ENCODE measurements at places on chromosomes 11 and 22.

DNA sequence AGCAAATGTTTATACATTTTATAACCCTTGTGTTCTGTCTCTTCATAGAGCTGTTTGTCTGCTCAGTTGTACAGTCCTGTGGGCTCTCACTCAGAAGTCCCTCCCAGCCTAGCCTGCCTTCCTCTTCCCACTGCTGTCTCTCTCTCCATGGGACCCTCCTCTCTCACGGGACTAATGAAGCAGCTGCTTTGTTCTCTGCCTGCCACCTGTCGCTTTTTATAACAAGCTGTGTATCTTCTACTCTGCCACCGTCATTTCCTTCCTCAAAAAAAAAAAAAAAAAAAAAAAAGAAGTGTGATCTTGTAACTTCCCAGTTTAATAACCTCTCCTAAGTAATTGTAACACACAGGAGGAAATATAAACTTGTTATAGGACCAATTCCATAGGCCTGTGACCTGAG is 92.2 kb upstream of the ALKBH3 start:
- no peak for DNase-seq

GRCh38 chr11:32466279-32466915 is 31.1 kb upstream of the WT1 start:
- DNase-seq: no peak

DNA sequence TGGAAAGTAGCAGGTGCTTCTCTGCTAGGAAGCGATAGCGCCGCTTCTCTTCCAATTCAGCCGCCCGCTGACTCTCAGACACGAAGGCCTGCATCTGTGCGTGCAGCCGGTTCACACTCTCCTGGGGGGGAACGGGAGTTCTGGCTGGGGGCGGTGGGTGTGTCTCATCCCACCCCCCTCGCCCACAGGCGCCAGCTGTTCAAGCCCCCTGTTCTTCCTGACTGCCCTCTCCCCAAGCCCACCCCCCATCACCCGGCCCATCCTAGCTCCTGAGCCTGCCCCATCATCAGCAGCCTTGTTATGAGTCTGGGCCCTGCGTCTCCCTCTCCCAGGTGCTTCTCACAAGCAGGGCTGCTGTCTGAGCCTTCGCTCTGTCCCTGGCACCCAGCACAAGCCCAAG is 13.1 kb upstream of the SLC16A8 start:
- DNase-seq: no peak

GRCh38 chr11:56841210-56841810 is 92.8 kb upstream of the OR9G4 start:
- DNase-seq: peak; percentile 36

GRCh38 chr11:126008956-126009355 is 53.7 kb downstream of the CDON start:
- DNase-seq: no peak

DNA sequence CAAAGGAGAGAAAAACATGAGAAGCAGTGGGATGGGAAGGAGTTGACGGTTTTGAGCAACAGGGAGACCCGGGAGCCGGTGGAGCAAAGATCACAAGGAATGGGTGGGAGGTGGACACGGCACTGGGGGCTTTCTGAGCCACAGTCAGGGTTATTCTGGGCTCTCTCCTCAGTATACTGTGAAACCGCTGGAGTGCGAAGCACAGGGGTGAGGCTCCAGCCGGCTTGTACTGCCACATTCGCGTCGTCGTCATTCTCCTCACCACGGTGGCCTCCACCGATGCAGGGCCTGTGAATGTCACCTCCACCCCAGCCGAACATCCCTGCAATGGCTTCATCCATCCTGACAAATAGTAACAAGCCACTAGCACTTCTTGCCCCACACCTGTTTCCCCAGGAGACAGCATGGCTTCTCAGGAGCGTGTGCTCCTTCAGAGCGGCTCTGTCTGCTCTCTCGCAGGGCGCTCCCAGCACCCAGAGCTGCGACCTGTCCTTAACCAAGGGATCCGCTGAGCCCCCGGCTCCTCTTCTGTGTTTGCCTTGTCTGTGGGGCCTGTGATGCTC is 1165.3 kb downstream of the TBC1D22A start:
- no peak for DNase-seq

- DNase-seq: no peak
Observed at GRCh38 chr11:70612459-70613141, 214.3 kb downstream of the CTTN start.

- DNase-seq: no peak
Observed at GRCh38 chr22:44030702-44031082, 6.6 kb downstream of the PARVB start.

DNA sequence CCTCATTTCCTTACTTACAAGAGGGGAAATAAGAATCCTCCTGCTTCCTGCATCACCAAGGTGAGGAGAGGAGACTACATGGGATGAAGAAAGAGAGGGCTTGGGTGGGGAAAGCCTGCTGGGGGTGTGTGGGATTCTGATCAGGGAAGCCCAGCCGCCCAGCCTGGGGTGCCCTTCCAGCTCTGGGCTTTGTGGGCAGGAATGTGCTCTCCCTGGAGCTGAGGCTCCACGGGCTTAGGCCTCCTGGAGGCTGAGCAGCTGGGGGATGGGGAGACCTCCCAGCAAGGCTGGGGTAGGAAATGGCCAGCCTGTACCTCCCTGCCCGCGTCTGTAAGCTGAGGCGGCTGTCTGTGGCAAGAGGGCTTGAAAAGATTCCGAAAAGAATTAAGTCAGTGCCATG is 206.1 kb downstream of the GRIK4 start:
- DNase-seq: no peak

DNA sequence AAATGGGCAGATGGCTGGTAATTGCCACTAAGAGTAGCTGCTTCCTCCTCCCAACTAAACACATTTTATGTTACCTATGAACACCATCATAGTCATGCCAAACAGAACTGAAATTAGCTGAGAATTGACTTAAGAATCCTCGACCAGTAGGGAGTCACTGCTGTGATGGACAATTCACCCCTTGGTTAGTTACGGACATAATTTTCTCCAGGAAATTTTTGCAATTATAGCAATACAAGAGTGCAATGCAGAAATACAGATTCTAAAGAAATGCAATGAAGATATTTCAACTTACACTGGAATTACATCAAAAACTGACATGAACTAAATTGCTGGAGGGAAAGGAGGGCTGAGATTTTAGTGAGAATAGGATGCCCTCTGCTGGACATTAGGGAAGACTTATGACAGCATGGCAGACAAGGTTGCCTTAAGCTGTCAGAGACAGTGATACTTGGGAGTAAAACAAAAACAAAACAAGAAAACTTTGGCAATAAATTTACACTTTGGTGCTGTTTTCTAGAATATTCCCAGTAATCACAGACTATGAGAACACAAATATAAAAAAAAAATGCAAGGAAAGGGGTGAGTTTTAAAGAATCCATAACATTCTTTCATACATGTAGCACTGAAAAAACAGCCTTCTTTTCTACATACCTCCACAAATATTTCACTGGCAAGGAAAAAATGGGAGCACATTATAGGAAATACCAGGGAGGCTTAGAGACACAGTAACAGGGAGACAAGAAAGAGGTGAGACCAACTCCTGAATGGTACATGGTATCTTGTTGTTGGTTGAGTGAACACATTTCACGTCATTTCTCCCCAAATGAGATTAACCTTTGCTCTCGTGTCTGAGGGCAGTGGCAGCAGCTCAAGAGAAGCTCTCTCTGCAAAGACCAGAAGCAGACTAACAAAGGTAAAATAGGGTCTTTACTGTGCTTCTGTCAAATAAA is 11.2 kb upstream of the PPP2R1B start:
- peak; percentile 57 for DNase-seq

DNA sequence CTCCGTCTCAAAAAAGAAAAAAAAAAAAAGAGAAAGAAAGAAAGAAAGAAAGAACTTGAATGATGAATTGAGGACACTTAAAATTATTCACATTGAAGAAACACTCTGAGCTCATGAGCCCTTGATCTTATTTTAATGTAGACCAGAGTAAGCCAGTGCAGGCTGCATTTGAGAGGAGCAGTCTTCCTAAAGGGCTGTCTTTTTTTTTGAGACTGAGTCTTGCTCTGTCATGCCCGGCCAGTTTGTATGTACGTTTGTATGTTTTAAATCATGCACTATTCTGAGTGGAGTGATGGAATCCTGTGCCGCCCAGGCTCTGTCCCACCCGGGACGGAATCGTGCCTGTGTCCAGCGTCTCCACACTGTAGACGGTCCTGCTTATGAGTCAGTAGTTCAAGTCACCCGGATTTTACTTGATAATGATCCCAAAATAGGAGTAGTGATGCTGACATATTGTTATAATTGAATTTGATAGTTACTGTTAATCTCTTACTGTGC is 9.6 kb downstream of the FGF4 start:
- DNase-seq: no peak

DNA sequence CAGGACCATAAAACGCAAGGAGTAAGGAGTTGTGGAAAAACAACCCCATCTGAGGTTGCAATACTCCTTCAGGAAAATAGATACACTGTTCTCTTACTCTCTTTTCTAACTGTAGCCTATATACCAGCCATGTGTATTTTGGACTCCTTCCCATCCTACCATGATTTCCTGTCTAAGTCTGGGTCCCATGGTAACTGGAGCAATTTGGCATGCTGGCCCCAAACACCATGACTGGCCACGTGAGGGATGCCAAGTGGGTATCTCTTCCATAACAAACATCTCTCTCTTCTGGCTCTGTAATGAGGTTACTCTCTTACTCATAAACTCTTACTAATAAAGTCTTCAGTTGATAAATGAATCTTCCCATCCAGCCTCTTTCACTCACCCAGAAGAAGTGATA is 26.5 kb downstream of the ABTB2 start:
- DNase-seq: no peak

DNA sequence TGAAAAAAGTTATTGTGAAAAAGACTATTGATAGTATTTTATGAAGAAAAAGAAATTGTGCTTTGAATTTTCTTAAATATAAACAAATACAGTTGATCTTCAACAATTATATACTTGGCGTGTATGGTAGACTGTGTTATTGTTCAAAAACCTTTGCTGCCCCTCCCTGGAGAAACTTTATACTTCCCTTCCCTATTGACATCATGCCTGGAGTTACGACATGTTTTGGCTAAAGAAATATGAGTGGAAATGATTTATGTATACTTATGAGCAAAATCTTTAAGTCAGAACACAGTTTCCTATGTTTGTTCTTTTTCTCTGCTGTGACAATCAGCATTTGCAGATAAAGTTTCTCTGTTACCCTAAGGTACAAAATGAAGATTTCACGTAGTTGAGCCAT is 243.8 kb downstream of the TMEM135 start:
- DNase-seq: no peak

GRCh38 chr11:6443269-6444003 is 2.6 kb upstream of the HPX start:
- DNase-seq: peak; percentile 64

DNA sequence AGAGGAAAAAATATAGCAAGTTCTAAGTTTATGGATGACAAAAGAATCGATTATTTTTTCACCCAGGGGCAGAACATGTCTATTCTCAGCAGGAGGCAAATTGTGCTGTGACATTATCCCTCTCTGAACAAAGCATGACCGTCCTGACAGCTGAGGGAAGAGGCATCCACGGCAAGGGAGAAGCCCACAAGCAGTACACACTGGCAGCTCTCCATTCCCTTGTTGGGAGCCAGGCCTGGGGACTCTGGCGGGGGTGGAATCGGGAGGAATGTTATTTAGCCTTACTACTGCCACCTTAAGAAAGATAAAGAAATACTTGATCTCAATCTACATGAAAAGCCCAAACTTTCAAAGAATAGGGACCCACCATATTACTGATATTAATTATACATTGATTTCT is 3.4 kb downstream of the KIRREL3 start:
- DNase-seq: no peak

DNA sequence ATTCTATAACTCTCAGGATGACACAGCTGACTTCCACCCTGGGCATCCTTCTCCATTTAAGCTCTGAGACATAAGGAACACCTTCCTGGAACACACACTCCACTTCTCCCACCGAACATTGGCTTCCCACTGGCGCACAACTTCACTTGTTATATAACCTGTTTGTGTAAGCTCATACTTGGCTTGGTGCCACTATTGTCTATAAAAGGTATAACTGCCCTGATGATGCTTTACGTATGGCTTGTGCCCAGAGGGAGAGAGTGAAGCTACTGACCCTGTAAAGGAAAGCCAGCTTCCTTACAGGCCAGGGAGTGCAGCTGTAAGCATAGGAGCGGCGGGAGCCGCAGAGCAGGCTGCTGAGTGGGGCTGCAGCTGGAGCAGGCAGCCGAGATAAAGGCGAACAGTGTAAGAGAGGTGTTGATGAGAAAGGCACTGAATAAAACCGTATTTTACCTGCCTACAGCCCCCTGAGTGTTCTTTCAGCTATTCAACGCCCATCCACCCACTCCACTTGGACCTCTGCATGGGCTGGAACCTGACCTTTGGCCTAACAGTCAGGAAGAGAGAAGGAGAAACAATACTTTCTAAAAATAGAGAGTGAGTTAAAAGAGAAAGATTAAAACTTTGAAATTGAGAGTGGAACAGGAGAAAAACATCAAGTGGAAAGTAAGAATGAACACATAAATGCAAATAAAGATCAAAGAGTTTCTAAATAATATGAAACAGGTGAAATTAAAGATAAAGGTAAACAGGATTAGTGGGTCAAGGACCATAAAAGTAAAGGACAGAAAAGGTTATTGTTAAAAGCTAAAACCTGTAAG is 252.1 kb upstream of the ARHGAP42 start:
- DNase-seq: no peak

DNA sequence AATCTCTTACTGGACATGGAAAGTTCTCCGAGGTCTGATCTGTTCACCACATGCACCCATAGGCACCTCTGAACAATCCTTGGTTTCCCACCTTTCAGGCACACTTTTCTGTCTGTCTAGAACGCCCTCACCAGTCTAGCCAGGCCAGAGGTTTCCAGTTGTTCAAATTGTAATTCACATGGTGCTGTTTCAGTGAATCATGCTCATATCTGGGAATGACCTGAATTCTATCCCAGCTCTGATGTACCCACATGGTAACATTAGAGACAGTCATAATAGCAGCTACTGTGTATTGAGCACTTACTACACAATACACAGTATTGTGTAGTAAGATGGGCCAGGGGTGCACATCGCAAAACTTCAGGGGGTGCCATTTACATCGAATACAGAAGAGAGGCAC is 138.2 kb downstream of the COMMD9 start:
- no peak for DNase-seq

GRCh38 chr11:79471071-79471844 is 30.4 kb upstream of the TENM4 start:
- no peak for DNase-seq

DNA sequence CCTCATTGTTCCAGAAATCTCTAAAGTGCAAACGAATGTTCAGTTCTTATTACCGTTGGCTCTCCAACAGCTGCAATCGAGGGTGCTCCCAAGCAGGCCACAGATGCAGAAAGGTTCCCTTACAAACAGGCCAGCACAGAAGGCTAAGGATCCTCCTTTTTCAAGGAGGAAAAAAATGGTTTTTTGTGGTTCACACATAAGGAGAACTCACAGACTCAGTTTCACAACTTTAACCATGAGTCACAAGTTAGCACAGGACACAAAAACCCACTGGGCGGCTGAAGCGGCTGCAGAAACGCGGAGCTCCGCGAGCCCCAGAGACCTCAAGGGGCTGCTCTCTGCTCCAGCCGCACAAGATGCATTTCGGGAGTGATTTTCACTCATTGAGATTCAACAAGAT is 98.2 kb upstream of the PRR5 start:
- no peak for DNase-seq
